ENCODE measurements at places on chromosomes 4 and X. TPM values are rescaled to one million over a fixed set of nuclear protein-coding genes. Genes with fewer than 3 reads are reported as not detected.

Gene FAM114A1
- 392 TPM for total RNA-seq

Gene SHOX
- 13.4 TPM for total RNA-seq

Gene MAGEC3
- total RNA-seq = not detected

Gene FAM9C
- not detected for total RNA-seq

Gene DCAF8L1
- total RNA-seq = not detected

Gene UGT2B11
- total RNA-seq = not detected

Gene ZNF185
- total RNA-seq = 1.1 TPM

Gene PCDH7
- total RNA-seq = 3.8 TPM

Gene GABRG1
- not detected for total RNA-seq

Gene ADH1B
- total RNA-seq = 0.59 TPM

Gene DIPK2B
- total RNA-seq = not detected

Gene HTRA3
- 11.5 TPM for total RNA-seq

Gene CEP44
- total RNA-seq = 10.9 TPM

Gene SCML1
- 12.3 TPM for total RNA-seq

Gene GLUD2
- total RNA-seq = 1.8 TPM

Gene CT45A5
- total RNA-seq = not detected

Gene YY2
- 1.4 TPM for total RNA-seq

Gene PROM1
- total RNA-seq = not detected

Gene USP26
- not detected for total RNA-seq

Gene CYTL1
- total RNA-seq = 0.36 TPM

Gene CC2D2A
- 35.4 TPM for total RNA-seq

Gene XAGE1A
- not detected for total RNA-seq

Gene CENPU
- 6.8 TPM for total RNA-seq

Gene NAP1L2
- not detected for total RNA-seq

Gene NEUROG2
- not detected for total RNA-seq

Gene HMGB3
- total RNA-seq = 13.6 TPM

Gene ARSJ
- total RNA-seq = 18.6 TPM

Gene C4orf36
- 0.72 TPM for total RNA-seq

Gene C4orf50
- not detected for total RNA-seq

Gene NONO
- total RNA-seq = 443 TPM

Gene CHRNA9
- total RNA-seq = 0.36 TPM

Gene CABS1
- total RNA-seq = not detected

Gene GAB3
- 6.9 TPM for total RNA-seq

Gene KLB
- not detected for total RNA-seq

Gene RGN
- 4.4 TPM for total RNA-seq

Gene RAB41
- not detected for total RNA-seq

Gene NRK
- under 0.01 TPM for total RNA-seq

Gene PHOX2B
- total RNA-seq = not detected

Gene ADAMTS3
- total RNA-seq = 2.2 TPM

Gene SLC26A1
- 0.36 TPM for total RNA-seq

Gene TLR2
- total RNA-seq = 0.36 TPM

Gene BEX1
- total RNA-seq = 4.4 TPM

Gene ABRAXAS1
- total RNA-seq = 23.3 TPM

Gene ZNF711
- total RNA-seq = 1.5 TPM

Gene GRIA3
- total RNA-seq = 3.3 TPM

Gene WDR45
- 97.5 TPM for total RNA-seq

Gene ARMCX5
- total RNA-seq = 21.7 TPM

Gene CETN2
- total RNA-seq = 42.1 TPM

Gene DMD
- total RNA-seq = 13.8 TPM

Gene TAF7L
- total RNA-seq = 0.36 TPM

Gene MAGEB2
- not detected for total RNA-seq

Data from osteoblast (primary cell).